ENCODE measurements at places on chromosomes 6 and 20.
A peak's percentile ranks its signal among the peaks of the same experiment; 100 is the strongest.

DNA sequence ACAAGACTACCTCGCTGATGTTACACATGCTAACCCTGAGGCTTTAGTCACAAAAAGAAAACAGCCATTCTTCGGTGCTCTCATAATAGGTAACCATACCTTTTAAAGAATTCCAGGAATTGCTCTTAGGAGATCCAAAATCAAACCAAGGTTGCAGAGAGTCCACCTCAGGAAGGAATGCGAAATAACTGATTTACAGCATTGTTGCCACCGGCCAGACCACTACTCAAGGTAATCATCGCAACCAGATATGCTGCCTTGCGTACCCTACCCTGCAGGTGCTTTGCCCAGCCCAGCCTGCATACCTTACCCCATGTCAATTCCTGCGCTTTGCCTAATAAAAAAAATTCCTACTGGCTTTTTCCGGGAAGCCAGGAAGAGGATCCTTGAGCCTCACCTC, 27.0 kb downstream of the NUP153 start:
- no peak for DNase-seq

GRCh38 chr6:117169781-117170281, 95.5 kb upstream of the VGLL2 start:
- no peak for DNase-seq

- peak; percentile 86 for DNase-seq
These were observed 12.8 kb upstream of the MANBAL start for GRCh38 chr20:37276494-37277252.

DNA sequence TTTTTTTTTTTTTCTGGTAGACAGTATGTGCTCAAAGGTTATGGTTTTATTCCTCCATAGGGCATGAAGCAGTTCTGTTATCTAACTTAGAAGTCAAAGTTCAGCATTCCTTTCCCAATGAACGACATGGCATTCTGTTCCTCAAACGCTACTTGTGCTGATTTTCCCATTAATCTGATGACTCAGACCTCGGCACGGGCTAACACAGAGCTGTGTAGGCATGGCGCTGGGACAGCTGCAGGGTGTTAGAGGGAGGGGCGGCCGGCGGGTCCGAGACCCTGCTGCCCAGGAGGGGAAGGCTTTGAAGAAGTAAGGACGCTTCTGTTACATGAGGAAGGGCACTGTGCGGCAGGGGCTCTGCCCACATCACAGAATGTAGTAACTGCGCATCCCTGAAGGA, 93.6 kb upstream of the AGPAT4 start:
- no peak for DNase-seq
